ENCODE measurements at places on chromosomes 11 and 22.

- DNase-seq, result no peak
Measured at GRCh38 chr22:45867118-45867905, 109.7 kb downstream of the WNT7B start.

- DNase-seq, result no peak
Measured at GRCh38 chr22:20011993-20012740, 4.5 kb downstream of the ARVCF start.

DNA sequence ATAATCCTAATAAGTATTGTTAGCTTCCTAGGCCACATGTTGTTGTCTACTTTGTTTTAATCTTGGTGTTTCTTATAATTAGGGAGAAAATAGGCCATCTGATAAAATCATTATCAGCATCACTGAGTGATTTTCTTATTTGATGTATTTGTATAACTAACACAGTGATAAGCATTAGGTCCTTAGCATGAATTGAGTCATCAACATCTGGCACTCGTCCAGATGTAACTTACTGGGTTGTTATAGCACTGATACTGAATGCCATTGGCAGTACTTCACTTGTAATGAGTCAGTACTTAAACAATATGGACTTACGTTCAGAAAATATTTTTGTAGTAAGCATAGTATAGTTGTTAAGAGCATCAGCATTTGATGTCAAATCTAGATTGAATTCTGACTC is 16.2 kb downstream of the API5 start:
- DNase-seq, result no peak

- DNase-seq, result no peak
Measured at GRCh38 chr22:48806227-48806781, 1021.4 kb downstream of the BRD1 start.

- no peak for DNase-seq
Measured at GRCh38 chr11:67392183-67392715, 463 bp downstream of the RAD9A start.

All from Ammon's horn (tissue), 1 donor.